Glutamatergic neuron (in vitro differentiated cells): ENCODE measurements at places on chromosomes 7 and 10. TPM values are rescaled to one million over a fixed set of nuclear protein-coding genes. Genes with fewer than 3 reads are reported as not detected.
A peak's percentile ranks its signal among the peaks of the same experiment; 100 is the strongest.

DNA sequence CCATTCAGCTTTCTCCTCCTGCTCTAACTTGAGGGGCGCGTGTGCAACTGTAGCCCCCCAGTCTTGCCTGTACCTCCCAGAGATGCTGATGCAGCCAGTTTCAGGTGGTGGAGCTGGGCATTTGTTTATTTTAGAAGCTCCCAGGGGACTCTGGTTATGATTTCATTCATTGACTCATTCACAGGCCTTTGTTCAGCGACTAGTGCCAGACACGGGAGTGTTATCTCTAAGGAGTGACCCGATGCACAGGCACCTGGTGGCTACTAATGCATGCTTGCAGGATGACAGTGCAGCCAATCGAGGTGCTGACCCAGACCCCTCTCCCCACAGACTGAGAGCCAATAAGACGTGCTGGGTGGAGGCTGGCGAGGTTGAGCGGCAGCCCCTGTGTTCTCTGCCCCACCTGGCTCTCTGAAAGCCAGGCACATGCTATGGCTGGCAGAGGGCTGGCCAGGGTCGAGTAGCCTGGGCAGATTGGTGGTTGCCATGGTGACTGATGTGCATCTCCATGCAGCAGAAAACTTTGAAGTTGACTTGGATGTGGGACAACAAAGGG, 19.7 kb upstream of the SLC18A2 start:
- H3K36me3 ChIP-seq = no peaks in the 10 kb centered on the region
- no peak overlapping the region for H3K27ac ChIP-seq
- peak overlapping the region; percentile 15 for H3K4me3 ChIP-seq

DNA sequence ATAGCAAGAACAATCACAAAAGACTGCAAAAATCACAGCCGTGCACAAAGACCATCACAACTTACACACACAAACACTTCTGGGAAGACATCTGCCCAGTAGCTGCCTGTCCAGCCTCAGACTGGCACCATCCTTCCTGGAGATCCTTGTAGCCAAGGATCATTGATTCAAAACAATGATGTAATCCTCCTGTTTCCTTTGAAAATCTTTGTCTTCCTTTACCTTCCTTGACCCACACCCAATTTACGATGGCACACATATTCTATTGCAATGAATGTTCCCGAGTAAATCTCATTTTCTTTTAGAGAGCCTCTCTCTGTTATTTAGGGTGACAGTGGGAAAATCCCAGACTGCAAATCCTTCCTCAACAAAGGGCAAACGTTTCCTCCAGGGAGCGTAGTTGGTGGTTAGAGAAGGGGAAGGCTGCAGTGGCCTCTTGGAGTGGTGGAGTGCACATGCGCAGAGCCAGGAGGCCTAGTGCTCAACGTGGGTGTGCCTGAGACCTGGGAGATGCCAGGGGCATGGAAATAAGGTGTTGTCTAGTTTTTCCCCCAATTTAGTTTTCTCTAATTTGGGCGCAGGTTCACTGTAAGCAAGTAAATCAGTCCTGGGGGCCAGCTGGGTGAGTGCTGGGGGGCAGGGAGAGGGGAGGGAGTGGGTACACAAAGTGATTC, 3.1 kb upstream of the INPP5A start:
- H3K36me3 ChIP-seq = peaks cover 15% of the 10 kb centered on the region
- no peak overlapping the region for H3K27ac ChIP-seq
- H3K27me3 ChIP-seq = peaks cover 6% of the 10 kb centered on the region
- peak overlapping the region; percentile 48 for H3K4me3 ChIP-seq
- DNase-seq = no peak

DNA sequence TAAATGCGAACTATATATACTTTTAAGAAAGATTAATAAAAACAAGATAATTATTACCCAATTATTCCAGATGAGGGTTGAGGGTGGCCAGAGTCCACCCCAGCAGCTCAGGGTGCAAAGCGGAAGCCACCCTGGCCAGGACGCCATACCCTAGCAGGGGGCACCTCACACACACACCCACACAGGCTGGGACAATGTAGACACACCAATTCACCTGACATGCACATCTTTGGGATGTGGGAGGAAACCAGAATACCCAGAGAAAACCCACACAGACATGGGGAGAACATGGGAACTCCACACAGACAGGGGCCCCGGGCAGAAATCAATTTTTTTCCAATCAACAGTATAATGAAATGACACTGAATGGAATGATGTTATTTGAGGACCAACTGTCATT, 86.0 kb downstream of the RTKN2 start:
- no peak for DNase-seq
- peaks cover 6% of the 10 kb centered on the region for H3K36me3 ChIP-seq
- H3K27me3 ChIP-seq = peaks cover 4% of the 10 kb centered on the region
- no peaks in the 10 kb centered on the region for H3K4me1 ChIP-seq
- no peak overlapping the region for H3K4me3 ChIP-seq

PVRIG gene
- total RNA-seq = not detected

ZNF32 gene
- 32.1 TPM for total RNA-seq

CRYGN gene
- total RNA-seq = not detected

DNA sequence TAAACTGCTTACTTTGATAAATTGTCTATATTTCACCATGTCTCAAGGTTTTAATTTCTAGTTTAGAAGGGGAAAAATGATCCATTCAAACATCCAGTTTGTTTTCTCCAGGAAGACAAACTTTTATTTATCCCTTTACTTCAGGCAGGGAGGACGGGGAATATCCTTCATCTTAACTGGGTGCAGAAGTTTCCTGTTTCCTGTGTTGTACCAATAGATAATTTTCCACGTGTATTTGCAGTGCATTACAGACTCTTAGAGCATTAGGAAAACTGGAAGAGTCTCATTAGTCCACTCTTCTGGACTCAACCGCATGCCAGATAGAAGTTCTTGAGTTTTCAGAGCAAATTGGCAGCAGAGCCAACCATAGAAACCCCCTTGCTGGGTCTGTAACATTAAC, 39.4 kb upstream of the PIP4K2A start:
- H3K36me3 ChIP-seq = no peaks in the 10 kb centered on the region
- no peaks in the 10 kb centered on the region for H3K4me1 ChIP-seq
- no peak overlapping the region for H3K4me3 ChIP-seq

SYPL1 gene
- total RNA-seq = 10.0 TPM

- H3K4me1 ChIP-seq = peaks cover 10% of the 10 kb centered on the region
- no peak overlapping the region for H3K27ac ChIP-seq
- no peak overlapping the region for H3K4me3 ChIP-seq
- DNase-seq = no peak
- H3K27me3 ChIP-seq = no peaks in the 10 kb centered on the region
Observed at GRCh38 chr7:71625545-71625944, 493.6 kb downstream of the GALNT17 start.

OPN1SW gene
- not detected for total RNA-seq
